ENCODE measurements at places on chromosomes 12 and 14.

GRCh38 chr12:107805488-107806180 lies 31.1 kb downstream of the ASCL4 start:
- no peak for DNase-seq

GRCh38 chr14:91317381-91318308 lies 73.1 kb upstream of the GPR68 start:
- no peak for DNase-seq

DNA sequence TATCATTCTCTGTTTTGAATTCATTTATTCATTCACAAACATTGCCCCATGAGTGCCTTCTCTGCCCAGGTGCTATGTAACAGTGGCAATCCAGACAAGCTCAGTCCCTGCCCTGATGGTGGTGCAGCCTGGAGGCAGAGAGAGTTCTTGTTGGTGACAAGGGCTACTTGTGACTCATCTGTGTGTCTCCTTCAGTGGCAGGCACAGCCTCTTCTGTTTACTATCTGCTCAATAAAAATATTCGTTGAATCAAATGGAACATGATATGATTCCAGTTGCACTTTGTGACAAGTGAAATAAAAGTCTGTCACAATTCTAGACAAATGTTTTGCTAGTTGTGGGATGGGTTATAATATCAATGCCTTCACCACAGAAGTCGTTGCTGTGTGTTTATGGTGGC lies 20.6 kb upstream of the CPM start:
- DNase-seq: no peak

- no peak for DNase-seq
These were observed 88.7 kb downstream of the HECTD1 start for GRCh38 chr14:31118892-31119291.

DNA sequence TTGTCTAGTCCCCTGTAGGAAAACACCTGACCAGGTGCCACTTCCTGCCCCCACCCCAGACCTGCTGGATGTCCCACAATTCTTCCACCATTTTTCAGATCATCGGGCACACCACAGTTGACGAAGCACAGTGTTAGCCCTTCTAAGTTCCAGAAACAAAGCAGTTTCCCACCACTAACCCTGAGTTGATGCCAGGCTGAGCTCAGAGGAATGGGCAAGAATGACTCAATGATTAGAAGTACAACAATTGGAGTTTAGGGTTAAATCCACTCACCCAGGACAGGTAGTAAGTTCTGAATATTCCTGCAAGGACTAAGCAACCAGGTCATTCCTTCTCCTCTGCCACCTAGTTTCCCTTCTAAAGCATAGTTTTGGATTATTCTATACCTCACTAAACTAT lies 979.8 kb downstream of the BCL11B start:
- no peak for DNase-seq

DNA sequence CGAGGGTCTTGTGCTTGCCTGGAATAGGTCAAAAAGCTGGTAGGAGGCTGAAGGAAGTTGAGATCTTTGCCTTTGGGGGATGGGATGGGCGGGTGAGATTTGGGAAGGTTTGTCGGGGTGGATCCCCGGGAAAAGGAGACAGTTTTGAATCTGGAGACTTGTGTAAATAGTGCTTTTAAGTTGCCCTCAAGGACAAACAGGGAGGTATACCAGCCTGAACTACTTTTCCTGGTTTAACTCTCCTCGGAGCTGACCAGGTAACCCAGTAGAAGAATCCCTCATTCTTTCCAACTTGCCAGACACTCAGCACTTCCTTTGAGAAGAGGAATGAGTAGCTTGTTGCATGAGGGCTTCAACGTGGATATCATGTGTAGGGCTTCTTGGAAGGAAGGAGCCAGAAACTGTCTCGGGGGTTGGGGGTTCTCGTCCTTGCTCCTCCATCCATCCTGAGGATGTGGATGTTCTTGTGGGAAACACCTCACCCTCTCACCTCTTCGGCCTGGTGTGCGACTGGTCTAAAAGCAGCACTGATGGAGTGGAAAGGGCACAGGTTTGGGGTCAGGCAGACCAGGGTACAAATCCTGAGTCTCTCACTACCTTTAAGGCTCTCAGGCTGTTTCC lies 1.9 kb downstream of the TEAD4 start:
- DNase-seq: no peak

DNA sequence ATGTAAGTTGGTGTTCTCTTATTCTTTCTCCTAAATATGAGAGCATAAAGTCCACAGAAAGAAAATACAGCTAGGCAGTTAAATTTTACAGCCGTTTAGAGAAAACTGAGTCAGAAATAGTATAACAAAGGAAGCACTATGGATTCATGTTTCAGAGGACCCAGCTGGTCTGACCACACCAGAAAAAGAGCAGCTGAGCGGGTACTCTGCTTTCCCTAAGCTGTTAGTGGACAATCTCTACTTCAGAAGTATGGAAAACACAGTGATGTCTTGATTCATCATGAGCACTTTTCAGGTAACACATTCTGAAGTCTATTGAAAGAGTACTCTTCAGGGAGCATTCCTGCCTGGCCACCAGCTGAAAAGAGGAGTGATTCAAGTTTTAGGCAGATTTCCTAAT lies 12.4 kb downstream of the PPM1H start:
- peak; percentile 54 for DNase-seq

GRCh38 chr12:61765926-61766325 lies 494.3 kb upstream of the USP15 start:
- DNase-seq: no peak

GRCh38 chr14:74542056-74542685 lies 48.6 kb downstream of the ISCA2 start:
- no peak for DNase-seq

- DNase-seq: no peak
These were observed 63.9 kb downstream of the NAV3 start for GRCh38 chr12:77894556-77894955.

- no peak for DNase-seq
These were observed 42.8 kb upstream of the TRAF3 start for GRCh38 chr14:102734436-102734835.

GRCh38 chr14:27995691-27996090 lies 770.9 kb upstream of the FOXG1 start:
- no peak for DNase-seq

Data from head of caudate nucleus (tissue), 42 donors.